ENCODE measurements at places on chromosomes 16 and 17. TPM values are rescaled to one million over a fixed set of nuclear protein-coding genes. Genes with fewer than 3 reads are reported as not detected.
A peak's percentile ranks its signal among the peaks of the same experiment; 100 is the strongest.

GRCh38 chr17:63387656-63388340 lies 58.3 kb downstream of the CYB561 start:
- DNase-seq: no peak

DNA sequence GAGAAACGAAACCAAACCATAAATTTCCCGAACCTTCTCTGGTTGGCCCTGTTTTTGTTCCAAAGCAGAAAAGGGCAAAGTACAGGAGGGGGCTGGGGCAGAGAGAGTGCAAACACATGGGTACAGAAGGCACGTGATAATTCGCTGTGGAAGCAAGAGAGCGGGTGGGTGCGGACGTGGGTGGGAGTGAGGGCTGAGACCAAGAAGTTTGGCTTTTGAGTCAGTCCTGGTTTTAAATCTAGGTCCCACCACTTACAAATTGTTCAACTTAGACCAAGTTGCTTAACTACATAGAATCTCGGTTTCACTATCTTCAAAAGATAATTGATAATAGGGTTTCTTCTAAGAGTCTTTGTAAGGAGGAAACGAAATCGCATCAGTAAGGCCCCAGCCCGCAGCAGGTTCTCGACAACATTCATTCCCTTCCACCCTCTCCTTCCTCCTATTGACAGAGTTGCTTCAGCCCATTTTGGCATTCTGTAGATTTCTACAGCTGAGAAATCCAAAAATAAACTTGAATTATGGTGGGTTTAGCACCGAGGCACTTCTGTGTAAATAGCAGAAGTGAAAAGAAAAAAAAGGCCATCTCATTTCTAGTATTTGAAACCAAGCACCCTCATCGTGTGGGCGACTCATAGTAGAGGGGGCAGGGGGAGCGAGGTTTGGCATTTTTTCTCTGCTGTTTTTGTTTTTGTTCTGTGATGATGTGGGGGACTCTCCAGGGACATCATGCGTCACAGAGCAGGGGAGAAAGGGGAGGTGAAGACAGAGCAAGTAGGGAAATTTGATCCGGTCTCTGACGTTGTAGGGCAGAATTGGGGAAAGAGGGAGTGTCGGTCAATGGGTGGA lies 33.6 kb upstream of the CCR7 start:
- DNase-seq: no peak

- DNase-seq: peak; percentile 88
These were observed 218.8 kb downstream of the C16orf95 start for GRCh38 chr16:87098361-87098760.

GRCh38 chr17:28318759-28319597 lies at the start of gene TMEM97:
TSS of gene TMEM97 (plus strand) at chr17:28319200. CDS start at chr17:28319240, 40 bp downstream.
- DNase-seq: peak; percentile 96

The TMED6 gene
- 52.6 TPM for total RNA-seq

The STX1B gene
- 0.19 TPM for total RNA-seq

- DNase-seq: peak; percentile 70
These were observed 19.5 kb downstream of the ATP2A3 start for GRCh38 chr17:3944485-3945388.

DNA sequence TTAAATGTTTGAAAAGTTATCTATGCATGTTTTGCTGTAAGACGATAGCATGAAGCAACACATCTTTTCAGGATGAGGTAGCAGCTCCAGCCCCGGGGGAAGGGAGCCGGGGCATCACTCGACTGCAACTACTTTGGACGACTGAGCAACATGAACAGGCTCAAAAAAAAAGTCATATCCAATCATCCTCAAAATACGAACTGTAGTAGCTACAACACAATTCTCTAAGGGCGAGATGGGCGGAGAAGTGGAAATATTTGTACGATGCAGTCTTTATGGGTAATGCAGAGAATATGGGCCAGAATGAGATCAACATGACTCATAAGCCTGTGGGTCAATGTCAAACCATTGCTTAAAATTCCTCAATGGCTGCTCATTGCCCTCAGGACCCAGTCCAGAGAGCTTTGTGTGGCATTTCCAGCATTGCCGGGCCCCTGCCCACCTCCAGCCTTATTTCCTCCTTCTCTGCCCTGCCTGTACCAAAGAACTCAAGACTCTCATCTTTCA lies 17.7 kb upstream of the SMURF2 start:
- DNase-seq: no peak

DNA sequence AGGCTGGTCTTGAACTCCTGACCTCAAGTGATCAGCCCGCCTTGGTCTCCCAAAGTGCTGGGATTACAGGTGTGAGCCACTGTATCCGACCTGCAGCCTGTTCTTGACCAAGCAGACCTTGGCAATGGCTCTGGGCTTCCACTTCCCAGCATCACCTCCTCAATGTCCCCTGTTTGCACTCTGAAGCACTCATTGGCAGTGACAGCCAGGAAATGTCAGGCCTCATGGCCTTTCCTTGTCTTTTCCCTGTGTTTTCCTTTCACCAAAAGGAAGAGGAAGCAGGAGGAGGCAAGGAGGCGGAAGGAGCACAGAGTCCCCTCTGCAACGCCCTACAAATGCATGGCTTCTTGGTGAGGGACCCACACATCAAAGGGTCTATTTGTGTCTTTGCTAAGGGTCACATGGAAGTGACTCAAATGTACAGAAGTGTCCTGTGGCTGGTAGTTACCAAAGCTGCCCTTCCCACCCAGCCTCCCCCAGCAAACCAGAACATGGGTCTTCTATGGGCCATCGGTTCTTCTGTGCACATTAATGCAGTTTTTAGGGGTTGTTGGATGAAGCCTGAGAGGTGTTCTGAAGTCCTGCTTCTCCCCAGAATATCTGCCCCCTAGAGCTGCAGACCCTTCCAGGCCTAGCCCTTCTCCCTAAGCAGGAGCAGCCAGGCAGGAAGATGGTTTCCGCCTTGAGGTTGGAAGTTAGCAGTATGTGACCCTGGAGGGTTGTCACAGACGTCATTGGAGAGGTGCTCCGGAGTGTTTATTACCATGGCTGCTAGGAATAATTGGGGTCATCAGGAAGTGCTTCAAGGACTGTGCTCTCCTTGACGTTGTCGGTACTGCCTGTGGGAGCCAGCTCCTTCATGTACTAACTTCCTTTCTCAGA lies 60.8 kb downstream of the WIPI1 start:
- no peak for DNase-seq

The DHODH gene
- total RNA-seq: 4.1 TPM

DNA sequence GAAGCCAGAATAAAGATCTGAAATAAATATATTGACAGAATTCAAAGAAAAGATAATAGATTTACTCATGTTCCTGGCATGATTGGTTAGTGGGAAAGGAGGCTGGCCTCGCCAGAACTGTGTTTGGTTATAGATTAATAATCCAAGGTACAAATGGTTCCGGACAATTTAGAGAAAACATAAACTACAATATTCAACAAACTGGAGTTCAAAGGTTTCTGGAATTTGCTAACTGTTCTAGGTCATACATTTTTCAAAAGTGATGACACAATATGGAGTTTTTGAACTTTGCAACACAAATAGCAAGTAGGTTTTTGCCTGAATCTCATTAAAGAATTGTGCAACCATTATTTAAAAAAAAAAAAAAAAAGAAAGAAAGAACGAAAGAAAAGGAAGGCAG lies 251.7 kb upstream of the SALL1 start:
- peak; percentile 68 for DNase-seq

The PTX4 gene
- total RNA-seq: not detected

The FGF11 gene
- total RNA-seq: 0.25 TPM

DNA sequence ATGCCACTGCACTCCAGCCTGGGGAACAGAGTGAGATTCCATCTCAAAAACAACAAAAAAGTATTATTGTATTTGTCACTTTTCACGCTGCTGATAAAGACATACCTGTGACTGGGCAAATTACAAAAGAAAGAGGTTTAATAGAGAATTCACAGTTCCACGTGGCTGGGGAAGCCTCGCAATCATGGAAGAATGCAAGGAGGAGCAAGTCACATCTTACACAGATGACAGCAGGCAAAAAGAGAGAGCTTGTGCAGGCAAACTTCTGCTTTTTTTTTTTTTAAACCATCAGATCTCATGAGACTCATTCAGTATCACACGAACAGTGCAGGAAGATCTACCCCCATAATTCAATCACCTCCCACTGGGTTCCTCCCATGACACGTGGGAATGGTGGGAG lies 41.5 kb upstream of the ETV4 start:
- DNase-seq: no peak

DNA sequence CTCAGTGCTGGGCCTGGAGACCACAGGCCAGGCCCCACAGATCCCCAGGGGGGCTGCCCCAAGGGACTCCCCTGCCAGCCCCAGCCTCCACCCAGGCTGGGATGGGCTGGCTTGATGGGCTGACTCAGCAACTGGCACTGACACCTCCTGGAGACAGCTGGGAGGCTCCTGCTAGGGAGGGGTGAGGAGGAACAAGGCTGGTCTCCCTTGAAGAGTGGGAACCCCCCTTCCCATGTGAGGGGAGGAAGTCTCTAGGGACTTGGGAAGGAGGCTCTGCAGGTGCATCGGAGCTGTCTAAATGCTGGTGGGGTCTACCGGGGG lies 10.4 kb downstream of the NHERF1 start:
- no peak for DNase-seq

DNA sequence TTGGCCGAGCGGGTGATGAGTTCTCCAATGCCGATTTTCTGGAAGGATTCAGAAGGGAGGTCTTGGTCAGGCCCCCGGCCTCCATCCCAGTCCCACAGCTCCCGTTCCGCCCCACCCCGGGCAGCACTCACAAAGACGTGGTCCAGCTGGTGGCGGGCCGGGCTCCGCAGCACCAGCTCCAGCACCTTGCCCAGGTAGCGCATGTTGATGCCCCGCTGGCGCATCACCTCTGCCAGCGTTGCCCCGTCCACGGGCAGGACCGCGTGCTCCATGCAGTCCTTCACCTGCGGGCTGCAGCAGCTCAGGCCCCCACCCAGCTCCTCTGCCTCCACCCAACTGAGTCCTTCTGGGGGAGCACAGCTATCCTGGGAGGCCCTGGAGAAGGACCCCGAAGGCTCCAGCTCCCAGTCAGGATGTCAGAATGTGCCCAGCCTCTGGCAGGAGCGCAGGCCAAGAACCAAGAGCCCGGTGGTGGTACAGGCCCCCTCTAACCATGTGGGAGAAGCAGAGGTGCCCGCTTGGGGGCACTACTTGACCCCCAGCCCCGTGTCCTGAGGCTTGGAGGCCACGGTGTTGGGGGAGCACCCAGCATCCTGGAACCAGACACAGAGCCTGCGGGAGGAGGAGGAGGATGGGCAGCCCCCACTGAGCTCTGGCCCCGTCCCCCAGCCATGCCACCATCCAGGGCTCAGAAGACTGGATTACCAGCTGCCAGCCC lies 16.2 kb downstream of the CLUH start:
- DNase-seq: peak; percentile 10

DNA sequence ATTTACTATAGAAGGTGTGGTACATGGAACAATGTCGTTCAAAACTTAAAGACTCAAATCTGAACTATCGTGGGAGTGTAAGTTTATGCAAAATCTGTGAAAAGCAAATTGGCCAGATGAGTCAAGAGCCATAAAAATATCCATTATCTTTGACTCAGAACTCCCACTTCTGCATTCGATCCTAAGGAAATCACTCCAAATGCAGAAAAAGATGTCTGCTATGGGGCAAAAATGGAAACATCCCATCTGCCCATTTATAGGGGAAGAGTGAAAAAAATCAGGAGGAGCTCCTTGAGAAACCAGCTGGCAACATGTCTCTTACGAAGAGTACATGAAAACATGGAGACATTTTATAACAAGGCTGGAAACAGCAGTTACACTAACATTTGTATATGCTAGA lies 43.6 kb upstream of the CCDC182 start:
- no peak for DNase-seq

DNA sequence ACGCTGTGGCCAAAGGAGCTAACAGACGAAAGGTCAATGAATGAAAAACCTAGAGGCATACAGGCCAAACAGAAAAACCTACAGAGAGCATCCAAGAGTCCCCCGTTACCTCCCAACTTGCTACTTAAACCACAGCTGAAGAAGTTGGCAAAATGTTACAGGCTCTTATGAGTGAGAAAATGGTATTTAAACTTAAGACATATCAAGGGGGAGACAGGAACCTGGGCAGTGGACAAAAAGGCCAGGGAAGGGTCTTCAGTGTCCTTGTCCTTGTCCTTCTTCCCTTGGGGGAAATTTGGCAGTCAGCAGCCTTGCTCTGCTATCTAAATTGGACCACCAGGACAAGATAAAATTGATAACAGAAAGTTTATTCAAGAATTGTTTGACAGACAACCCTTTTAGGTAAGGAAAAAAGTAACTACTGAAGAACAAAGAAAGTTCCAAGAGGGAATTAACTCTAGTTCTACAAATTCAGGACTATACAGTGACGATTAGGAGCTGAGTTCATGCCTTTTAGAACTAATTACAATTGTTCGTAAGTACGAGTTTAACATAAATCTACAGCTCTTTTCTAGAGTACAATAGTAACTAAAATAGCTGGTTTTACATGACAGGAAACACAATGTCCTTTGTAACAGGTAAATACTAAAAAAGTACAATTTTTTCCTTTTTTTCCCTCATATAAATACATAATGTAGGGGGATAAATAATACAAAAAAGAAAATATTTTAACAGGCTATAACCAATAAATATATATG lies 3.8 kb upstream of the HOXB2 start:
- DNase-seq: no peak

DNA sequence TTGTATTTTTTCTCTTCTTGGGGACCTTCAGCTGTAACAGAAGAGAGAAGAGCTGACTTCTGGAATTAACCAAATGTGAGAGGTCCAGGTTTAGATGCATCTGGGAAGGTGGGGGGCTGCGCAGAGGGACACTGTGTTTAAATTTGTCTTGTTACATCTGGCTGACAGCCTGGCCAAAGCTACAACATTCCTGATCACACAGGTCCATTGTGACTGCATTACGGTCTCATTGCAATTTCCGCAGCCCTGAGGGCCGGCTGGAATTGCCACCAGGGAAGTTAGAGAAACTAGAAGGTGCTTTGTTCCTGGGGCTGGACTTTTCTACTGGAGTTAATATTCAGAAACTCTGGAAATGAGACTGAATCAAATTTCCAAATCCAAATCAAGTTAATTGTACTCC lies 37.9 kb upstream of the LRRC75A start:
- DNase-seq: no peak

DNA sequence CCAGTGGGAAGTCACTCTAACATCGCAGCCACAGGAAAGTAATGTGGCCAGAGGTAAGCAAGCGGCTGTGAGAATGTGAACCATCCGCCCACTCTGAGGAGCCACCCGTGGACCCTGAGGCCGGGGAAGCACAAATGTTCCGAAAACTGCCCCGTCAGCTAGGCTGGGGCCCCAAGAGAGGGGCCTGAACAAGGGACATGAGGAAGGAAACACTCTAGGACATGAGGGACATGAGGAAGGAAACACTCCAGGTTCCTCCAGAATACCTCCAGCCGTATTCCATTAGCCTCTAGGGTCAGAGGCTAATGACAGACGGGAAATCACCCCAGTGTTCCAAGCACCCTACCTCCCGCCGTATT lies 317 bp downstream of the TEFM start:
- no peak for DNase-seq

DNA sequence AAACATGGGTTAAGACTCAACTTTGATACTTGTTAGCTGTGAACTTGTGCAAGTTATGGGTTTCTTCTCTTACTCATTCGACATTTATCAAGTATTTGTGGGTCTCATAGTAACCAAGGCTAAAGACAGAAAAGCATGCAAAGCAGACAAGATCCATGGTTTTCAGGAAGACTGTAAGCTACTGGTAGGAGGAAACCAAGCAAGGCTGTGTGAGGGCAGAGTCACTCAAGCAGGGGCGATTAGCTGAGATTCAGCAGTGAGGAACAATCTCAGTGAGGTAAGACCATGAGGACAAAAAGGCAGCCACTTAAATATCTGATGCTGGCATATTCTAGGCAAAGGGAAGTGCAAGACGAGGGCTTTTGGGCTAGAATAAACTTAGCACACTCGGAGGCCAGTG lies 29.5 kb downstream of the MBTD1 start:
- no peak for DNase-seq
